ENCODE measurements at places on chromosomes 12 and 14. TPM values are rescaled to one million over a fixed set of nuclear protein-coding genes. Genes with fewer than 3 reads are reported as not detected.

CAPS2 gene
- polyA plus RNA-seq = 11.5 TPM

LRP1-AS gene
- polyA plus RNA-seq = not detected

TMEM132D gene
- polyA plus RNA-seq = 1.6 TPM

LIN7A gene
- polyA plus RNA-seq = 21.8 TPM

DLGAP5 gene
- 49.9 TPM for polyA plus RNA-seq

KRT6B gene
- polyA plus RNA-seq = not detected

AHNAK2 gene
- 2.2 TPM for polyA plus RNA-seq

RPAP3 gene
- polyA plus RNA-seq = 54.1 TPM

HOXC10 gene
- polyA plus RNA-seq = 62.2 TPM

MEG3 gene
- polyA plus RNA-seq = 218 TPM

ZFHX2 gene
- polyA plus RNA-seq = 9.6 TPM

SLCO1B1 gene
- polyA plus RNA-seq = not detected

PRIM1 gene
- 26.5 TPM for polyA plus RNA-seq

DAO gene
- 0.58 TPM for polyA plus RNA-seq

KCNH3 gene
- polyA plus RNA-seq = 5.2 TPM

GPR84 gene
- 0.15 TPM for polyA plus RNA-seq

CEBPE gene
- polyA plus RNA-seq = 0.08 TPM

TCTN2 gene
- polyA plus RNA-seq = 41.6 TPM

TTC7B gene
- polyA plus RNA-seq = 46.4 TPM

DLK1 gene
- polyA plus RNA-seq = 10.8 TPM

IAPP gene
- polyA plus RNA-seq = not detected

GZMH gene
- not detected for polyA plus RNA-seq

B3GNT4 gene
- polyA plus RNA-seq = 6.4 TPM
